ENCODE measurements at places on chromosomes 5 and 9.

DNA sequence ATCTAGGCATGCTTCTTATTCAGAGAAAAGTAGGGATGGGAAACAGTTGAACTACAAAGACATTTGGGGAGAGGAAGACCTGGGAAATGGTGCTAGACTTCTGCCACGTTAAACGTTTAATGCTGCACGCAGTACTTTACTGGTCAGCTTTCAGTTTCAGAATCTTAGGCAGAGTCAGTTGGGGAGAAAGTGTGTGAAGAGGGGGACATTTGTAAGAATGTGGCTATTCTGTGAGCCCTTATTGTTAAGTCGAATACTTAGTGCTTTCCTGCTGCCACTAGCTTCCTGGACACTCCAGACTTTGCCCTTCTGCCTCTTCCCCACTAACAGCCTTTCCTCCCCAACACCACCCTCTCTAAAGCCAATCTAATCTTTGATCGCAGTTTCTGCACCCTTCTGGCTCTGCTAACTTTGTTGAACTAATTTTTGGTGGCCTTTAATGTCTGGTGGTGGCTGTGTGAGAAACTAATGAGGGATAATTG is 6.1 kb downstream of the CYSTM1 start:
- peaks cover under 1% of the 10 kb centered on the region for H3K4me1 ChIP-seq
- no peak overlapping the region for H3K27ac ChIP-seq
- H3K4me3 ChIP-seq = no peak overlapping the region
- H3K27me3 ChIP-seq = no peaks in the 10 kb centered on the region
- no peaks in the 10 kb centered on the region for H3K36me3 ChIP-seq
- no peak for DNase-seq

DNA sequence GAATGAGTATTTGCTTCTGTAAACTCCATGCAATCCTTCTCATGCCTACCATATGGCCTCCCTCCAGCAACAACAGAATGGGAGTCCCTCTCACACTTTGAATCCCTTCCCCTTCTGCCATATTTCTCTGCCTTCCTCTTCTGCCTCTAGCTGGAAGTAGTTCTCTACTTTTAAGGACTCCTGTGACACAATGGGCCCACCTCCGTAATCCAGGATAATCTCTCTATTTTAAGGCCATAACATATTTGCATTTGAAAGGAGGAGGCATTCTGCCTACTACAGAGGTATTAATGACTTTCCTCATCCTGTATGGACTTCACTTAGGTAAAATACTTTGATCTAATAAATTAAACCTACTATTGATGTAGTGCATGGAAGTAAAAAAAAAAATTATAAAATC is 155.4 kb upstream of the ITGA1 start:
- H3K27me3 ChIP-seq = peaks cover 10% of the 10 kb centered on the region
- H3K36me3 ChIP-seq = no peaks in the 10 kb centered on the region
- DNase-seq = no peak
- no peaks in the 10 kb centered on the region for H3K4me1 ChIP-seq
- H3K4me3 ChIP-seq = no peak overlapping the region
- H3K27ac ChIP-seq = no peak overlapping the region

GRCh38 chr5:94471521-94471920 is 146.9 kb downstream of the KIAA0825 start:
- H3K4me1 ChIP-seq = no peaks in the 10 kb centered on the region
- H3K27me3 ChIP-seq = no peaks in the 10 kb centered on the region
- no peak overlapping the region for H3K27ac ChIP-seq
- no peak for DNase-seq
- H3K36me3 ChIP-seq = no peaks in the 10 kb centered on the region
- no peak overlapping the region for H3K4me3 ChIP-seq

- H3K4me3 ChIP-seq = no peak overlapping the region
- no peak for DNase-seq
- peaks cover 2% of the 10 kb centered on the region for H3K27me3 ChIP-seq
- H3K36me3 ChIP-seq = no peaks in the 10 kb centered on the region
- H3K27ac ChIP-seq = no peak overlapping the region
Measured at GRCh38 chr5:128896675-128897074, 68.6 kb upstream of the SLC27A6 start.

DNA sequence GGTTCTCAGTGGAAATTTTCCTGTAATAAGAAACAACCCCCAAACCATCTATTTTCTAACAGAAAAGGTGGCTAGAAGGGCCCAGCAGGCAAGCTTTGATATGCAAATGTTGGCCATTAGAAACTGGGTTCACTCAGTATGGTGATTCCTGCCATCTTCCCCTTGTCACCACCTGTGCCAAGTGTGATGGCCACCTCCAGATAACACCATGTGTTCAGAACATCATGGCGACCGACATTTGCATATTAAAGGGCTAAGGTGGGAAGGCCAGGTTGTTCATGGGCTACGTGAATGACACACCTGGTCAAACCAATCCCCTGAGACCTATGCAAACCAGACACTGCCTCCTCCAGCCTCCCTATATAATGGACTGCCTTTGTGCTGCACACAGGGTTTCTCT is 20.4 kb downstream of the FOXE1 start:
- H3K27ac ChIP-seq = no peak overlapping the region
- no peaks in the 10 kb centered on the region for H3K4me1 ChIP-seq
- H3K4me3 ChIP-seq = no peak overlapping the region
- H3K36me3 ChIP-seq = peaks cover 3% of the 10 kb centered on the region

- peaks cover 33% of the 10 kb centered on the region for H3K36me3 ChIP-seq
- no peak for DNase-seq
- no peak overlapping the region for H3K4me3 ChIP-seq
- H3K4me1 ChIP-seq = peaks cover 16% of the 10 kb centered on the region
Measured at GRCh38 chr5:207599-207998, 10.4 kb downstream of the CCDC127 start.

DNA sequence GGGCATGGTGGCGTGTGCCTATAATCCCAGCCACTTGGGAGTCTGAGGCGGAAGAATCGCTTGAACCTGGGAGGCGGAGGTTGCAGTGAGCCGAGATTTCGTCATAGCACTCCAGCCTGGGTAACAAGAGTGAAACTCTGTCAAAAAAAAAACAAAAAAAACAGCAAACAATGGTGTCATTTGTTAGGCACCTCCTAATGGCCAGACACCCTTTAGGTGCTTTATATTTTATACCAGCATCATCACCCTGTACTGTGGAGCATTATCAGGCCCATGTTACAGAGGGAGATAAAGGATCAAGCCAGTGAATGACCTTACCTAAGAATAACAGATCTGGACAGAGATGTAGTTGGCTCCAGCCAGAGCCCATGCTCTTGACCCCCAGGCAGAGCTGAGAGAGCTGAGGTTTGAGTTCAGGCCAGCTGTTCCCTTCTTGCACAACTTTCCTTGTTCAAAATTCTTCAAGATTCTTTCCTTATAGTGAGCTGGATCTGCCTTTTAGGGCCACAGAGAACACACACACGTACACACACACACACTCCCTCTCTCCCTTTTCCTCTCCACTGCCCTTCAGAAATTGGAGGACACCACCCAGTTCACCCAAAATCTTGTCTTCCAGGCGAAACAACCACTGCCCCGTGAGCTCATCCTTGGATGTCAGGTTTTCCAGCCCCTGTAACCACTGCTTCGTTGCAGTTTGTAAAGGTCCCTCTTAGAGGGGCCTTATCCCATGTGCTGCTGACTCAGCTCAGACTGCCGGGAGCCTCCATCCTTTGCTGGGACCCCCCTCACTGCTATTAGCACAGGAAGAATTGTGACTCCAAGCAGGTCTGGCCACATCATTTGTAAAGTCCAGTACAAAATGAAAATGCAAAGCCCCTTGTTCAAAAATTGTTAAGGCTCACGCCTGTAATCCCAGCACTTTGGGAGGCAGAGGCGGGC is 10.4 kb upstream of the PTGES start:
- H3K4me3 ChIP-seq = no peak overlapping the region
- no peaks in the 10 kb centered on the region for H3K36me3 ChIP-seq
- no peak for DNase-seq
- H3K4me1 ChIP-seq = no peaks in the 10 kb centered on the region
- peak overlapping the region; percentile 10 for H3K27ac ChIP-seq

- H3K4me3 ChIP-seq = no peak overlapping the region
- peaks cover 50% of the 10 kb centered on the region for H3K4me1 ChIP-seq
- H3K27ac ChIP-seq = peak overlapping the region; percentile 23
- H3K27me3 ChIP-seq = no peaks in the 10 kb centered on the region
- no peak for DNase-seq
Measured at GRCh38 chr9:6450641-6451375, 37.8 kb downstream of the UHRF2 start.

GRCh38 chr5:162487528-162488525 is 420.3 kb downstream of the GABRG2 start:
- H3K4me1 ChIP-seq = no peaks in the 10 kb centered on the region
- H3K4me3 ChIP-seq = no peak overlapping the region
- H3K36me3 ChIP-seq = no peaks in the 10 kb centered on the region
- no peak for DNase-seq
- no peaks in the 10 kb centered on the region for H3K27me3 ChIP-seq

DNA sequence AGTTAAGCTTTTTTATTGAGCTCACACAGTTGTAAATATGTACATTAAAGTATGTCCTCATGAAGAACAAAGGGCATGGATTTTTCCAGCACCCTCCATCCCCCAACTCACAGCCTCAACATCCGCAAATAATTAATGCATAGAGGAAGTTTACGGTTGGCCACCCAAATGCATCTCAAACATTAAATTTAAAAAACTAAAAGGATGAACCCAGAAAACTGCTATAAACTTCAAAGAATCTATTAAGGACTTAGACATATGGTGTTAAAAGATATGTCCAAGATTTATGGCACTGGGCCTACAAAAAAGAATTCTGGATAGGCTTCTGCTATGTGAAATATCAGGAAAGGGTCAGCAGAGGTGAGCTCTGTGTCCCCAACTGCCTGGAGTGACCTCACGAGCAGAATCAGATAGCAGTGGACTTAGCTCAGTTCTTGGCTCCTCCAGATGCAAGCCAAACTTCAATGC is 54.0 kb upstream of the TNC start:
- no peak for DNase-seq
- no peak overlapping the region for H3K27ac ChIP-seq
- H3K36me3 ChIP-seq = no peaks in the 10 kb centered on the region
- peaks cover 5% of the 10 kb centered on the region for H3K27me3 ChIP-seq

DNA sequence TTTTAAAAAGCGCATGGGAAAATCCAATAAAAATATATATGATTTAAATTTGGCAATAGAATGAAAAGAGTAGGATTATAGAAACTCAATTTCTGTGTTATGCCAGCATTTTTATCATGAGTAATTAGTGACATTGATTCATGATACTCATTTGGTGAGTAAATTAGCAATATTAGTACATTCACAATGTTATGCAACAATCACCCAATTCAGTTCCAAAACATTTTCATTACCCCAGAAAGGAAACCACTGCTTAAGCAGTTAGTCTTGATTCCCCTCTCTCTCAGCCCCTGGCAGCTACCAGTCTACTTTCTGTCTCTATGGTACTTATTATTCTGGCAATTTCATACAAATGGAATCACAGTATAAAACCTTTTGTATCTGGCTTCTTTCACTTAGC is 27.0 kb downstream of the OSMR start:
- H3K4me3 ChIP-seq = no peak overlapping the region
- H3K36me3 ChIP-seq = no peaks in the 10 kb centered on the region
- H3K27ac ChIP-seq = no peak overlapping the region
- DNase-seq = no peak

DNA sequence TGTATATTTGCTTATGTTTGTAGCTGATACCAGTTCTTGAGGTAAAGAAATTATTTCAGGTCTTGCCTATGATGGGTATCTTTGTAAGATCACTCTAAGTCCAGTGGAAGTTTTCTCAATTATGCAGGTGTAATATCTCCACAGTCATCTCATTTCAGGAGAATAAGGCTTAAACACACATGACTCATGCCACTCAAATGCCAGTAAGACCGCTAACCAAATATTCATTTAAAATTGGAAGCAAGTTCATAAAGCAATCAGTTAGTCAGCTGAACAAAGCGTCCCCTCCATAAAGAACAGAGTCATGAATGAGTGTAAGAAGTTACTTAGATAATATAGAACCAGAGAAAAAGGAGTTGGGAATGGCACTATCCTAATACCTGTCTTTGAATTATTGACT is 248.7 kb downstream of the LURAP1L start:
- DNase-seq = no peak
- H3K4me1 ChIP-seq = no peaks in the 10 kb centered on the region
- no peaks in the 10 kb centered on the region for H3K36me3 ChIP-seq

DNA sequence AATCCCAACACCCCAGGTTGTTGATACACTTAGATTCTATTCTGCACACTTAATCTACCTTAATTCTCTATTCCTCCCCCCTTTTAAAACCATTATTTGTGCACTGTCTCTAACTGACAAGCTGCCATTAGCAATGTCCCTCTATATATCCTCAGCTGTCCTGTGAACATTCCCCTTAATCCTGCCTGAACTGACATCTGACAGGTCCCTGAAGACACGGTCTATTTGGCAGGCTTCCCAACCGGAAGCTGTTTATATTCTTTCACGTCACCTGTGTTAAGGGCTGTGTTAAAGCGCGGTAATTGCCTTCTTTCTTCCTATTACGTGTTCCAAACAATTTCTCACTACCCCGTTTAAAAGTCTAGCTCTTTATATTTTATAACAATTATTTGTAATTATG is 277.3 kb downstream of the CDH9 start:
- no peaks in the 10 kb centered on the region for H3K4me1 ChIP-seq
- no peaks in the 10 kb centered on the region for H3K27me3 ChIP-seq
- H3K27ac ChIP-seq = no peak overlapping the region
- no peak for DNase-seq

DNA sequence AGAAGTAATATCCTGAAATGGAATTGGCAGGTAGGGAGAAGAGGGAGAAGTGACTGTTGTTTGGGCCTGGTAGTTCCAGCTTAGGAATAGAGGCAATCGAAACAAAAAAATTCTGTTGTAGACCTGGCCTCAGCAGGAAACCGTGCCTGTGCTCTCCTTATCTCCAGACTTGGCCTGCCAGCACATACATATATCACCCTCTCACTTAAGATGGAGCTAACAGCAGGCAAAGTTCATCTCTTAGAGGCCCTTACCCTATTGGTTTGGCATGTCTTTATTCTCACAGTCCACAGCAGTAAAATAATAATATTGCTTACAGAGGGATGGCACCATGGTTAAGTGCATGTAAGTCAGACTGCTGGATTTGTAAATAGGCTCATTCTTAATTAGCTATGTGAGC is 19.6 kb upstream of the TNC start:
- no peaks in the 10 kb centered on the region for H3K36me3 ChIP-seq
- no peak for DNase-seq
- no peak overlapping the region for H3K4me3 ChIP-seq
- peaks cover 6% of the 10 kb centered on the region for H3K4me1 ChIP-seq

GRCh38 chr5:127957183-127957582 is 126.4 kb upstream of the SLC12A2 start:
- peaks cover 12% of the 10 kb centered on the region for H3K4me1 ChIP-seq
- no peak overlapping the region for H3K27ac ChIP-seq
- peaks cover 10% of the 10 kb centered on the region for H3K36me3 ChIP-seq
- H3K27me3 ChIP-seq = no peaks in the 10 kb centered on the region

- H3K27me3 ChIP-seq = no peaks in the 10 kb centered on the region
- H3K36me3 ChIP-seq = no peaks in the 10 kb centered on the region
- H3K27ac ChIP-seq = no peak overlapping the region
- no peak overlapping the region for H3K4me3 ChIP-seq
- no peaks in the 10 kb centered on the region for H3K4me1 ChIP-seq
- DNase-seq = no peak
Measured at GRCh38 chr9:134253606-134254205, 72.5 kb upstream of the RXRA start.

Data from activated CD4-positive, alpha-beta memory T cell treated with anti-CD3 and anti-CD28 coated beads for 36 hours (primary cell).